ENCODE measurements at places on chromosomes 4 and X.

DNA sequence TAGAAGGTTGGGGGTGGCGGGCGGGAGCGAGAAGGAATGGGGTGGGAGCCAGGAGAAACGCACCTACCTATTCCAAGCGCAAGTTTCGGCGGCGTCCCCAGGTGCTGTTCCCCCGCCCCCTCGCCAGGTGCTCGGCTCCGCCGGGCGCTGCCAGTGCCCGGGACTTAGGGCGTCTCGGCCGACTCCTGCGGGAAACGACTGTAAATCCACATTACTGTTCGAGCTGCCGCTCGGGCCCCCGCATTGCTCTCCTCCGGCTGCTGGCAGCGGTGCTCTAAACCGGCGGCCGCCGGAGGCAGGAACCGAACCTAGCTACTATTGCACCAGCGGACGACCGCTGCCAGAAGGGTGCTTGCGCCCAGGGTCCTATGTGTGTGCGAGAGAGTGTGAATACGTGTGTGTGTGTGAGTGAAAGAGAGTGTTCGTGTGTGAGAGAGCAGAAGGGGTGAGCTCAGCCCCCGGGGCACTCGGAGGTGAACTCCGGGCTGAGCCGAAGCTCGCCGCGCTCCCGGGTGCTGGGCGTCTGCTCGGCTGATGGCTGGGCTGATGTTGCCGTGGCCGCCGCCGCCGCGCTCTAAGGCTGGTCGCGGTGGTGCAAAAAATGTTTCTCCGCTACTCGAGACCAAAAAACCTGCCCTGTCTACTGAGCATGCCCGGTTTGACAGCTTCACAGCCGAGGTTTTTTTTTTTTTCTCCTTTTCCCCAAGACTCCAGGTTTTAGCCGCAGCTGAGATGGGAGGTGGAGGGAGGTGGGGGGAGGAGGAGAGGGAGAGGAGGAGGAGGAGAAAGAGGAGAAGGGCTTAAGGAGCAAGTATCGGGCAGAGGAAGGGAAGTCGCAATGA, 115.7 kb upstream of the TEX13C start:
- DNase-seq = no peak

DNA sequence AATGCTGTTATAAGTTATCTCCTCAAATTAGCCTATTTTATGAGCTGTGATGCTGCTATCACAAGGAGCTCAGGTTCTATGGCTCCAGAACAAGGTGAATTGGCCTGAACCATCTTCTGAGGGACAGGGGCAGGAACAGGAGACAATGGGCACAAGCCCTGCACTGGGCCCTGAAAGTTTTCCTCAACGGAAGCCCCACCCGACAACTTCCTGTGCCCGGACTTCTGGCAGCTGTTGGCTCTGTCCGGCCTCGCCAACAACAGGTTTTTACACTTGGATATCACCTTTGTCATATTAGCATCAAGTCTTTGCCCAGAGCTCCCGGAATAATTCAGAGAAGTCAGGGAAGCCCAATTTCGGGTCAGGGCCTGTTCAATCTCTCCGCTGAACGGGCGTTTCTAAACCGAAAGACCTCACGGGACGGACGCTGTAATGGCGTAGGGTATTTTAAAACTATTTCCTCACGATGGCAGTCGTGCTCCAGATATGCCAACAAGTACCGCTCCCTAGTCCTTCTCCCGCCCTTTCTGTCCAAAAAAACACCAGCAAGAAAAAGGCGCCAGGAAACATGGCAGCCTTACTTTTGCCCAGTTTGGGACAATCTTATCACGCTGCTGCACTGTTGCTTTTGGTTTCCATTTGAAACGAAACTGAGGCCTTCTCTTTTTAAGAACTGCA, 201.0 kb upstream of the STK26 start:
- peak; percentile 75 for DNase-seq

DNA sequence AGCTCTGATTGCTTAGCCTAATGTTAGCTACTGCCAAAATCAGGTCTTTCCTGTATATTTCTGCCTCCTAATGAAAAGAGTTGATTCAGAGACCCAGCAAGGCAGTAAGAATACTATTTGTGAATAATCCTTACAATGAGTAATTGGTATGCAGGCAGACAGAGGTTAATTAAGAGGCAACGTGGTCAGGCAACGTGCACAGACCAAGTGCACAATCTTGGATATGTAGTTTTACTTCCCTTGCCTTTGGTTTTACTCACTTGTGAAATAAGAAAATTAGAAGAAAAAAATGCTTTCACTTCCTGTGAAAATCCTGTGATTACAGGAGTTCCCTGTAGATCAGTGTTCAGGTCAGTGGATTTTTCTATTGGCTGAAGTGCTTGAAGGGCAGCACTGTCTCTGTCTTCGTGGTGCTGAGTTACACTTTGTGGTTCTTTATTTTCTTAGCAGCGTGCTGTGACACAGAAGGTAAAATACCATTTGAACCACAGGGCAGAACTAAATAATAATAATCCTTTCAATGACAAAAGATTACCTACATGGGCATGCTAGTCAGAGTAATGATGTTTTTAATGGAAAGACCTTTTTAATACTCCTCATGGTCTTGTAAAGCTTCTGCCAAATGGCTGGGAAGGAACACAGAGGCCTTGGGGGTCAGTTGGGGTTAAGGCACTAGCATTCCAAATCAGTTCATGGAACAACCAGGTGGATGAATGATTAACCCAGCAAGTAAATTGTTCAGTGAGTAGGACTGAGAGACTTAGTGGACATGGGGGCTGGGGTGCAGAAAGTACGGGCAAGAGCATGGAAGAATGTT, 430.9 kb downstream of the MAPK10 start:
- DNase-seq = no peak

GRCh38 chr4:8200302-8200975, 1.3 kb downstream of the SH3TC1 start:
- DNase-seq = no peak

All from stimulated activated CD4-positive, alpha-beta T cell treated with anti-CD3 and anti-CD28 coated beads, TNF-alpha, amount 100 ng/mL, for 1 hour (primary cell).